Stimulated activated CD4-positive, alpha-beta T cell treated with anti-CD3 and anti-CD28 coated beads, Interleukin-4, amount 100 ng/mL, for 48 hours (primary cell): ENCODE measurements at places on chromosomes 12 and 14.
A peak's percentile ranks its signal among the peaks of the same experiment; 100 is the strongest.

GRCh38 chr14:44863271-44863670 lies 98.5 kb downstream of the KLHL28 start:
- no peak for DNase-seq

- no peak for DNase-seq
Observed at GRCh38 chr12:52049688-52050087, 1.6 kb upstream of the NR4A1 start.

DNA sequence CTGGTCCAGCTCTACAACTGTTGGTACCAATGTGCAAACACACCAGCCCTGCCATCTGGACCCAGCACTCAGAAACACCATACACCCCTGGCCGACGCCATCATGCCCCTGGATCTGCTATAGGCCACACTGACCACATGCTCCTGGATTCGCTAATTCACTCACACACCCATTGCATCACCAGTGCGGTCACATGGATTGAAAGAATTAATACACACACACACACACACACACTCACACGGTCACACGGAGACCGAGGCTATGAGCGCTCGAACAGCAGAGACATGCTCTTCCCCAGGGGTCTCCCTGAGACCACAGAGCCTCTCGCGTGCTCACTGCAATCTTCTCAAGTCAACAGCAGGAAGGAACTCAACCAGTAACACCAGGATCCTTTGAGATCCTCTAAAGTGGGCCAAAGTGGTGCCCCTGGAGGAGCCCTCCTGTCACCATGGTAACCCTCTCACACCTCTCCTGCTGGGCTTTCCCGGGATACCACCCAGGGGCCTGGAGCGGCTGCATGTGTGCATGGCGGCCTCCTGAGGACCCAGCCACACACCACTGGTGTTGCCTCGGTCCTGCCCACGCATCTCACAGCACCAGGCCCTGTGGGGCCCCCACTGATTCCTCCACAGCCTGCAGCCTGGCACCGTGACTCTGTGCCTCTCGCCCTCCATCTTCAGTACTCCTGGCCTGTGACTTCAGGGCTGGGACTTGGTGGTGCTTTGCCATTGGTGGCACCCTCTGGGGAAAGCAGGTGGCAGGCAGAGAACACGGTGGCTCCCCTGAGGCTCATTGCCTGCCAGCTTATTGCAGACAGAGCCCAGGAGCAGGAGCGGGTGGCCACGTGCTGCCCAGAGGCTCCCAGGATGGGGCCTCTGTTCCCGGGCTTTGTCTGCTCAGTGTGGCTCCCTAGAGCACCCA lies 15.1 kb downstream of the LRTM2 start:
- no peak for DNase-seq

- no peak for DNase-seq
Observed at GRCh38 chr12:583251-583869, 79.9 kb downstream of the NINJ2 start.

DNA sequence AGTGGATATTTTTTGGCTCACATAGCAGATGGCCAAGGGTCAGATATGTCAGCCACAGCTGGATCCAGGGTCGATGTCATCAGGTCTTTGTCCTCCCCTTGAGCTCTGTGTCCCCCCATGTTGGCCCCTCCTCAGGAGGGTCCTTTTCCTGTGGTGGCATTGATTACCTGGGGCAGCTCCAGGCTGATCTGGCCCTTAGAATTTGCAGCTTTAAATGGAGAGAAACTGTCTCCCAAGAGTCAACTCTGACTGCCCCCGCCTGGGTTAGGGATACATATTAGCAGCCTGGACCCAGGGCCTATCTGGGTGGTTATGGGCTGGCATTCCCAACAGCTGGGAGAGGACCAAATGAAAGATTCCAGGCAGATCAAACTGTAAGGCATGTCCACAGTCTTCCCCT lies 330.5 kb downstream of the RGS6 start:
- DNase-seq: no peak

DNA sequence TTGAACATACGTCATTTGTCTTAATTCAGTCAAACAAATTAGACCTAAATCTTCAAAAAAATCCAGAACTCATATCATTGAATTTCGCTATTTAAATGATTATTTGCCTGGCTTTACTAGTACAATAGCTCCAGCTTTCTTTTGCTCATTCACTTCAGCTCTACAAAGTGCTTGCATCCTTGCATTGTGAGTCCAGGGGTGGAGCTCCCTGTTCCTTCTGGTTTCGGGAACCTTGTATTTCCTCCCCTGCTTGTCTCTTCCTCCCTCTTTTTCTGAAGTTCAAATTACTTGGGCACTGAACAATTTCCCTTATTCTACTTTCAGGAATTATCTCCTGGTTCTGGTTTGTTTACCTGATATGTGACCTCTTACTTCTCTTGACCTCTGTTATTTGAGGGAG lies 58.1 kb upstream of the KITLG start:
- no peak for DNase-seq

DNA sequence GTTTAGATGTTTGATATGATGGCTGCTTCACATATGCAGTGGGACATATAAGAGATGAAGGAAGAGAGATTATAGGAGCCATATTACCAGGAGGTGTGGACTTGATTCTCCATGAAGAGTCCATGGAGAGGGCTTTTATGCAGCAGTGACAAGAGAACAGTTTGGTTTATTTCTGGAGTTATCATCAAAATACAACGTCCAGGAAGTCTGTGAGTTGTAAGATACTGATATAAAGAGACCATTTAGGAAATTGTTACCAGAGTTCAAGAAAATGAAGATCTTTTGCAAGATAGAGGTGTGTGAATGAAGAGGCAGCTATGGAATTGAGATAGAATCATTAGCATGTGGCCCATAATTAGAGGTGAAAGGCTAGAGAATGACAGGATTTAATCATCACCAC lies 431.7 kb downstream of the NPAS3 start:
- DNase-seq: no peak

- DNase-seq: no peak
Observed at GRCh38 chr14:92785667-92786426, 8.3 kb upstream of the GOLGA5 start.

GRCh38 chr12:19421503-19422282 lies 17.6 kb upstream of the AEBP2 start:
- no peak for DNase-seq

DNA sequence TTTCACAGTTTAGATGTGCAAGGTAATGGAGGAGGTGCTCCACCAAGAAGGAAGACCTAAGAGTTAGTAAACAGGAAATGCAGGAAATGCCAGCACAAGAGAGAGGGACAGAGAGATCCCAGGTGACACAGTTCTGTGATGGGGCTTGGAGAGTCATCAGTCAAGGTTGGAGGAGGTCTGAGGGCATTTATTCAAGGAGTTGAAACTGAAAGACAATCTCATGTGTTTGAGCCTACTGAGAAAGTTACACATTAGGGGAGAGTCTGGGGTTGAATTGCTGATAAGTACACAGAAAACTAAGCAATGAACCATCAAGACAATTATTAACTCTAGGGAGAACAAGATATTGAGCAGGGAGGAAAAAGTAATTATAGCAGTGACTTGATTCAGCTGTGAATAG lies 138.5 kb downstream of the ANO6 start:
- DNase-seq: no peak

GRCh38 chr14:32073537-32074189 lies 3.4 kb upstream of the ARHGAP5 start:
- DNase-seq: peak; percentile 37

DNA sequence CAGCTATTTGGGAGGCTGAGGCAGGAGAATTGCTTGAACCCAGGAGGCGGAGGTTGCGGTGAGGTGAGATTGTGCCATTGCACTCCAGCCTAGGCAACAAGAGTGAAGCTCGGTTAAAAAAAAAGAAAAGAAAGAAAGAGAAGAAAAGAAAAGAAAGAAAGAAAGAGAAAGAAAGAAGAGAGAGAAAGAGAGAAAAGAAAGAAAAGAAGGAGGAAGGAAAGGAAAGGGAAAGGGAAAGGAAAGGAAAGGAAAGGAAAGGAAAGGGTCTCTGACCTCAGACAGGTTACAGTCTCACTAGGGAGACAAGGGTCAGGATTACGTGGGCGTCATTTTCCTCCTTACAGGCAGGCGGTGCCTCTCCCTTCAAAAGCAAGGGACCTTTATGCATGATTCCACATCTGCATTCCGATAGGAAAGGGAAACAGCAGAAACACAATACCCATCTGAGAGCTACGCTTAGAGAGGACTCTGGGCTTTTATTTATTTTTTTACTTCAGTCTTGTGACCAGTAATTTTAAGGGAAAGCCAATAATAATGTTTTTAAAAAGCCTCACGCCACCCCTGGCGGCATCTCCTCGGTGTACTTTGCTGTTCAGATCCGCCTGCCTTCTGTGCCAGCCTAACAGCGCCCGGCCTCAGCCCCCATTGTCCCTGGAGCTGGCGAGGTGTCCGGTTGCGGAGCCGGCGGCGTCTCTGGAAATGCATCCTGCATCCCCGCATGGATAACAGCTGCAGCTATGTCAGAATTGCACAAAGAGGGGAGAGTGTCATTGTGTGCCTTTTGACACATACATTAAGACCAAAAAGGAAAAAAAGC lies 945 bp upstream of the HIP1R start:
- DNase-seq: no peak

DNA sequence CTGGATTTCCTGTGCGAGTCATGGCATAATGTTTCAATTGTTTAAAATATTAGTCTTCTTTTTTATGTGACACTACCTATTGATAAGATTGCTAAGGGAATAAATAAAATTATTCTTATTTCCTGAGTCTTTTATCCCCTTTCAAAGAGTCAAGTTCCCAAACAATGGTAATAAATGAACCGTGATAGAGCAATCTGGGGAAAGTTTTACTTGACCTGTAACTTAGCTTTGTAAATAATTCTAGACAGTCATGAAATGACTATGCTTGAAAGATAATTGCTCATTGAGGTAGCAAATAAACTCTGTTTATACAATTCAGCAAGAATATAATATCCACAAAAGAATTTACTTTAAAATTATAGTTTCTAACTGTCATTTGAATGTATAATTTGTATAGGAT lies 82.1 kb downstream of the TSPAN8 start:
- no peak for DNase-seq

- no peak for DNase-seq
Observed at GRCh38 chr12:110361216-110361615, 42.3 kb downstream of the ANAPC7 start.

- DNase-seq: no peak
Observed at GRCh38 chr12:96136161-96136560, 58.0 kb upstream of the ELK3 start.

- DNase-seq: no peak
Observed at GRCh38 chr14:33592297-33592696, 358.6 kb downstream of the EGLN3 start.

GRCh38 chr12:122480753-122481152 lies 20.0 kb downstream of the ZCCHC8 start:
- DNase-seq: no peak

- DNase-seq: no peak
Observed at GRCh38 chr12:108394196-108394595, 55.1 kb upstream of the CMKLR1 start.

DNA sequence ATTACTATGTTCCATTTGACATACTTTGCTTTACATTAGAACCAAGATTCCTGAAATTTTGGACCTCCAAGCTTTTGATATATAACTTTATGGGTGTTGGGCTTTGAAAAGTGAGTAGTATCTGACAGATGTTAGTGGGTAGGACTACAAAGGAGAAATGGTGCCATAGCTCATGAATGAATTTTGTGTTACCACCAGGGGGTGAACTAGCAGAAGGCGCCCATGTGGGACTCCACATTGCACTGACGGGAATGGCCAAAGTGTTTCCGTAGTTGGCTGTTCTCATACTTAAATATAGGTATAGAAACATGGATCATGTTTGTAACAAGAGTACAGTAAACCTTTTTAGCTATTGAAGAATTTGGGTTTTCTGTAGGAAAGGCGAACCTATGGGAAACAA lies 337.5 kb downstream of the FLRT2 start:
- no peak for DNase-seq

- DNase-seq: peak; percentile 55
Observed at GRCh38 chr12:49776413-49776812, 35.1 kb downstream of the TMBIM6 start.
